ENCODE measurements at places on chromosomes 7 and 10. TPM values are rescaled to one million over a fixed set of nuclear protein-coding genes. Genes with fewer than 3 reads are reported as not detected.

- DNase-seq: no peak
Observed at GRCh38 chr7:16603633-16604032, 41.9 kb downstream of the ANKMY2 start.

DNA sequence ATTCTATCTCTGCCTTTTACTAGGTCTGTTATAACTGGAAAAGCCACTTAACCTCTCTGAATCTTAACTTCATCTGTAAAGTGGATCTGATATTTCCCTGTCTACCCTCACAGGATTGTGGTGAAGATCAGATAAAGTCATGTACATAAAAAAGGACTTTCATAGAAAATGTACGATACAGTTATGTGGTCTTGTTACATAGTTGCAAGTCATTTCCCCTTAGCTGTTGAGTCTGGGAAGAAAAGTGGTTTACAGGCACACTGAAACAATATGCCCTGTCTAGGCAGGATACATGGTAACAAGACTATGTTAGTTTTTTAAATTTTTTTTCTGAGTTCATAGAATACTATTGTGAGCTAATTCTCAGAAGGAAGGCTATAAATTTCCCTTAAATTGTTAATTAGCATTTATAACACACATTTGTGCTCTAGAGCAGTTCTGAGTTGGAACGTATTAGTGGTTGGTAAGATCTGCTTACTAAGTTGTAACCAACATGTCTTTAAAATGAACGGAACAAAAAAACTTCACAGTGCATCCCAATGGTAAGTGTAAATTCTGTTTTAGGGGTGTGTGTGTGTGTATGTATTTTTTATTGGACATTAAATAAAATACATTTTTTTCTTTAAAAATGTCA, 7.1 kb upstream of the GSTO1 start:
- no peak for DNase-seq

DNA sequence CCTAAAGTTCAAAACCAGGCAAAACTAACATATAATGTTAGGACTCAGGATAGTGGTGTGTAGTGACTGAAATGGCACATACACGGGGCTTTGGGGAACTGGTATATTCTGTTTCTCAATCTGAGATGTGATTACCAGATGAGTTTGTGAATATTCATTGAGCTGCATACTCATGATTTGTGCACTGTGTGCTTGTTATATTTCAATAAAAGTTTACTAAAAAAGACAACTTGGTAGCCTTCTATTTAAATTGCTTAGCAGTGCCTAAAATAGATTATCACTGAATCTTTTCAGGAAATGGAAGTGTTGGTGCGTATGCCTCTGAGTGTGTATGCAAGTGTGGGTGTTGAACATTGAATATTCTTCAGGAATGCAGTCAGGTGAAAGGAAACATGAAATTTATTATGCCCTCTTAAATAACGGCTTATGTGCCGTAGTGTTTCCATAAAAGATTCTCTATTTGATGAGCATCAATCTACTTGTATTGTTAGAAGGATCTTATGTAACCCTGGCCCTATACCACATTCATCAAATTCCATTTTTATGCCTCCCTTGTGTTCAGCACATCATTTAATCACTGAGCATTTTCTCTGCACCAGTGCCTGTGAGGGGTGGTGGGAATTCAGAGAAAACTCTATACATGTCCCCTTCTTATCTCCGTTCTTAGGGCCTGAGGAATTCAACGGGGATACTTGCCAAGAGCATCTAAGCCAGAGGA, 82.6 kb upstream of the AUTS2 start:
- no peak for DNase-seq

GRCh38 chr7:70734411-70734810, 397.5 kb upstream of the GALNT17 start:
- no peak for DNase-seq

DNA sequence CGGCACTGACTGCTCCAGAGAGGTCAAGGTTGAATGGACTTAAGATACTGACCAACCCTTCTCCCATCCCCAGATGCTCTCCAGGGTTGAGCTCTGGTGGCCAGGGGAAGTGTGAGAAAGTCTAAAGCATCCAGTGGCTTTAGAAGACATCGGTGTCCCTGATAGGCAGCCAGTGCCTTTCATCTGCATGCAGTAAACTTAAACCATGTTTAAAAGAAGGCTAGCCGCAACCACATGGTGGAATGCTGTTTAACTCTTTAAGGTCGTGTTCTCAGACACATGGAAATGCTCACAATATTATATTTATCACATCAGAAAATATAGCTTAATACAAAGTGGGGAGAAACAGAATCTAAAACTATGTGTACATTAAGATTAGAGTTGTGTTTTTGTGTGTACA, 137.0 kb downstream of the CNNM2 start:
- DNase-seq: no peak

DNA sequence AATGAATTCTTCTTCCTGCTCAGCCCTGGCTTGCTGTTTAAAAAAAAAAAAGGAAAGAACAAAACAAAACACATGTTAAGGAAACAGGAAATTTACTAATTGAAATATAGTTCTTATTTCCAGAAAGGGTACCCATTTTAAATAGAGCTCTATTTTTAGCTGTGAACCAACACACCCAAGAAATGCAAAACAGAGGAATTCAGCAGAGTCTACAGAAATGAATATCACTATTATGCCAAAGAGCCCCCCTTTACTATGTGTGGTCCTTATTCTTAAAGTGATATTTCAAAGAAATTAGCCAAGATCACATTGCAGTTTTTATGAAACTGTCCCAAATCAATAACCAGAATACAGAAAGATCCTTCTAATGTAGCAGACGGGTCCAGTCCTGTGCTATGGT, 53.7 kb downstream of the CCDC6 start:
- DNase-seq: no peak

DNA sequence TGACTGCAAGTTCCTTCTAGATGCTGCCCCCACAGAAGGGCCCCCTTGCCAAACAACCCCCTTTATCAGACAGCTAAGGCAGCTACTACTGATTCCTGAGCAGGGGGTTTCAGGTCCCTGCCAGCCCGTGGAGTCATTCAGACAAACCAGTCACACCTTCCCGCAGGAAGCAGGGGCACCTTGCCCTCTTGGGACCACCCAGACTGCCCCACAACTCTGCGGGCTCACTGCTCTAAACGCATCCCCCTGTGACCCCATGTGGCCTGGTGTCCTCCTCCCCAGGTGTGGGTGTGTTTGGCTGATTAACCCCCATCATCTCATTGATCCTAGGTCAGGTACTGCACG, 298.9 kb downstream of the TCERG1L start:
- DNase-seq: no peak

DNA sequence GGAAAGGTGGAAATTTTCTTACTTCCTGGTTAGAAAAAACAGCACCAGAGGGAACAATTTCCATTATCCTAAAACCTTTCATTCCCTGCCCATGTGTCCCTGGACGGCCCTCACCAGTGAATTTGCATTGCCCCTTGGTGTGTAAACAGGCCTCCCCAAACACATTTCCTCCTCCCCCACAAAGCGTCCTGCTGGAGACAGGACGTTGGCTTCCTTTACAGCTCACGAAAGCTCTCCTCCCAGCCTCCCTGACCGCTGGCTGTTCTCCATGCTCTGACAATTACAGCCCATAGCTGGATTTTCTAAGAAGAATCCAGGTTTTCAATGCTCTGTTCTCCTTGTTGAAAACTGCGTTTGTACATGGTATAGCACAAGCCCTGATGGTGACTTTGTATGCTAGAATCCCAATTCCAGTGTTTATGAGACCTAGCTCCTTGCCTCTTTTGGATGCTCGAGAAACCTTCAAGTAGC, 724.2 kb upstream of the CELF2 start:
- no peak for DNase-seq

- no peak for DNase-seq
Observed at GRCh38 chr10:95290461-95291364, at the start of gene PDLIM1. Gene PDLIM1, minus strand, starts transcription at chr10:95291003. Its CDS starts 88 bp downstream, at chr10:95290915.

DNA sequence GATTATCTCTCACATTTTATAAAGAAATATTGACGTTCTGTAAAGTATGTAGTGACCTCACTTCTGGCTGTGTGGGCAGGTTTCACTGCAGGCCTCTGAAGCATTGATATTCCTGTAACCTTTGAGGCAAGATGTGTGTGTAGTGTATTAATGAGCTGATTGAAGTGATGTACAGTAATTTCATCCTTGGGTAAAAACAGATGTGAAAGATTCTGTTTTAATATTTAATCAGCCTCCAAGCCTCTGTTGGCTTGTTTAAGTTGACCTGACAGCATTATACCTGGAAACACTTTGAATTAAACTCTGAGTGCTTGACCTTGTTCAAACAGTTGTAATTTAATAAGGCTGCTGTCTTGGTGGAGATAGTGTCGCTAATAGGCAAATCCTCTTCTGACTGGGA, 74.9 kb downstream of the KAT6B start:
- no peak for DNase-seq

GRCh38 chr7:15720849-15721471, 34.5 kb upstream of the MEOX2 start:
- no peak for DNase-seq

GRCh38 chr7:117777335-117778142, 95.7 kb downstream of the CTTNBP2 start:
- DNase-seq: no peak

DNA sequence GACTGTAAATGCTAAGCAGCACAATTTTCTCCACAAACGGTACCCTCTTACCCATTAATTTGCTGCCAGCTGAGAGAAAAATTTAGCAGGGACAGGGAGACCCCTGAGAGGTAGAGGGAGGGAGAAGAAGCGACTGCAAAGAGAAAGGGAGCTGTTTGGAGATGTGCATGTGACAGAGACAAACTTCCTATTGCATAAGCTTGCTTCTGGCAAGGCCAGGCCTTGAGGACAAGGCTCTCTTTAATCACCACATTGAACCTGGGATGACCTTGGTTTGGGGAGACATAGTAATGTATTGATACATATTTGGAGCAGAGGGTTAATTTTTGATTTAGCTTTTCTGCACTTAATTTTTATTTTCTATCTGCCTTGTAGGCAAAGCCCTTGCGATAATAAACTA, 31.1 kb upstream of the HIBADH start:
- DNase-seq: no peak

DNA sequence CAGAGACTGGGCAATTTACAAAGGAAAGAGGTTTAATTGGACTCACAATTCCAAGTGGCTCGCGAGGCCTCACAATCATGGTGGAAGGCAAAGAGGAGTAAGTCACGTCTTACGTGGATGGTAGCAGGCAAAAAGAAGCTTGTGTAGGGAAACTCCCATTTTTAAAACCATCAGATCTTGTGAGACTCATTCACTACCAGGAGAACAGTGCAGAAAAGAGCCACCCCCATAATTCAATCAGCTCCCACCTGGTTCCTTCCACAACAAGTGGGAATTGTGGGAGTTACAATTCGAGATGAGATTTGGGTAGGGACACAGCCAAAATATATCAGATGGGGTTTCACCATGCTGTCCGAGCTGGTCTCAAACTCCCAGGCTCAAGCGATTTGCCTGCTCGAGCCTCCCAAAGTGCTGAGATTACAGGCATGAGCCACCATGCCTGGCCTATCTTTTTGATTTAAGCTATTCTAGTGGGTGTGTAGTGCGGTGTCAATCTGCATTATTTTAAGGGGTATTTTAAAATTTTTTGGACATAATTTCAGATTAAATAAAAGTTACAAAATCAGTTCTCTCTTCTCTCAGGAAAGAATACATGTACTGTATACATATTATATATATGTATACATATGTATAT, 9.0 kb upstream of the MRPS16 start:
- no peak for DNase-seq

DNA sequence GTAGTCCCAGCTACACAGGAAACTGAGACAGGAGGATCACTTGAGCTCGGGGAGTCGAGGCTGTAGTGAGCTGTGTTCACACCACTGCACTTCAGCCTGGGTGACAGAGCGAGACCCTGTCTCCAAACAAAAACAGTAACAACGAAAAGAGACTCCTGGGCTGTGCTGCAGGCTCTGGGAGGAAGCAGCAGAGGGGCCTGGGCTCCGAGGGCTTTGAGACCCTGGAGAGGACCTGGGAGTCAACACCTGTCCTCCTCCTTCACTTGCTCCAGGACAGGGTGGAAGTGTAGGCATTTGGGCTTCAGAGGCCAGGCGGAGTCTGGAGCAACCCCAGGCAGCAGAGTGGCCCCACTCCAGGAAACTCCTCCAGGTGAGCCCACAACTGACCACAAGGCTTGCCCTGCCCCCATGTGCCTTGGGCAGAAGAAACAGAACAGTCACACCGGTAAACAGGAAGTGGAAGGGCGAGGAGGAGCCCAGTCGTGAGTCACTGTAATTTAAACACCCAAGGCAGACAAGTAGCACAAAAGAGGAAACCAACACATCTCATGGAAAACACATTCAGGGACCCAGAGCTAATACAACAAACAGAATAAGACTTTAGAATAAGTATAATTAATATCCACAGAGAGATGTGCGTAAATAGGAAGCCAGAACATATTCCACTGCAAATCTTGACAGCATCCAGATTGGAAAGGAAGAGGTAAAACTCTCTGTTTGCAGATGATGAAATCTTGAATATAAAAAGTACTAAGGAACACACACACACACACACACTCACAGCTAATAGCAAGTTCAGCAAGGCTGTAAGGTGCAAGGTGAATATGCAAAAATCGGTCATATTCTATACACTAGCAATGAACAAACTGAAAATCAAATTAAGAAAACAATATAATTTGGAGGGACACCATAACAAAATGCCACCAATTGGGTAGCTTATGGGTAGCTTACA, 20.5 kb upstream of the RASGEF1A start:
- DNase-seq: no peak

DNA sequence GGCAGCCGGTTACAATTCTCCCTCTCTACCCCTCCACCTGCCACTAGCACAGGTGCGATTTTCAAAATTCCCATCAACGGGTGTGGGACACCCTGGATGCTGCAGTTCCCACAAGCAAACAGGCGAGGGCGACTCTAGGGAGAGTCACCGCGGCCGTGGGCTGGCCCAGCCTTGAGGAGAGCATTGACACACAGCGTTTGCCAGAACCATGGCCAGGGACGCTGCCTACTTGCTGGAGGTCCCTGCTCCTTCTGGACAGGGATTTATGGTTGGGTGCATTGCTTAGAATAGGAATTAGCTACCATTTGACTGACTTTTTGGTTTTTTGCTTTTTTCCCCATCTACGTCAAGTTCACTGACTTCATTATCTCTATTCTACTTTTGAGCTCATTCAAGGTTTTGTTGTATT, 19.0 kb upstream of the CLDN4 start:
- DNase-seq: peak; percentile 5

DNA sequence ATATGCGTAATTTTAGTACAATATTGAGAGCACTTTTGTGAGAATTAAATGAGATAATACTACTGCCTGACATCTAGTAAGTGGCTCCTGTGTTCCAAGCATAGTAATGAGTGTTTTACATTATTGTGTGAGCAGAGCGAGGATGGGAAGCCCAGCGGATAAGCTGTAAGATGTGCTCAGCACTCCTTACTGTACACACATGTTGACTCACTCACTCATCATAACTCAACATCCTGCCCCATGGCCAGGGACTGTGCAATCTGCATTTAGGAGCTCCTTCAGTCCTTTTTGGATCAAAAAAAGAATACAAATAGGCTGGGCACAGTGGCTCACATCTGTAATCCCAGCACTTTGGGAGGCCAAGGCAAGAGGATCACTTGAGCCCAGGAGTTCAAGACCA, 72.9 kb upstream of the NEBL start:
- no peak for DNase-seq

IGFBP3 gene
- total RNA-seq: 68.0 TPM

NYAP1 gene
- total RNA-seq: 12.0 TPM

POP7 gene
- 45.2 TPM for total RNA-seq

NUTM2A gene
- total RNA-seq: 1.2 TPM

DKK1 gene
- 3.5 TPM for total RNA-seq

TEX47 gene
- not detected for total RNA-seq

DNAJB12 gene
- 22.9 TPM for total RNA-seq

SGCE gene
- total RNA-seq: 104 TPM
